ENCODE measurements at places on chromosomes 3 and 15.
A peak's percentile ranks its signal among the peaks of the same experiment; 100 is the strongest.

GRCh38 chr3:39065197-39065596 is 13.4 kb downstream of the WDR48 start:
- peak; percentile 12 for DNase-seq
- no peaks in the 10 kb centered on the region for H3K27me3 ChIP-seq
- no peak overlapping the region for H3K27ac ChIP-seq
- H3K36me3 ChIP-seq = peaks cover 7% of the 10 kb centered on the region
- no peak overlapping the region for H3K4me3 ChIP-seq

- no peaks in the 10 kb centered on the region for H3K4me1 ChIP-seq
- no peak overlapping the region for H3K27ac ChIP-seq
- no peaks in the 10 kb centered on the region for H3K36me3 ChIP-seq
- no peak for DNase-seq
- H3K4me3 ChIP-seq = no peak overlapping the region
These were observed 8.6 kb upstream of the CACNA1D start for GRCh38 chr3:53485675-53486403.

- no peak for DNase-seq
- H3K27me3 ChIP-seq = no peaks in the 10 kb centered on the region
- H3K36me3 ChIP-seq = no peaks in the 10 kb centered on the region
- peaks cover 9% of the 10 kb centered on the region for H3K4me1 ChIP-seq
- no peak overlapping the region for H3K4me3 ChIP-seq
These were observed 130.9 kb downstream of the PCCB start for GRCh38 chr3:136381051-136381450.

GRCh38 chr15:76195506-76196268 is 115.6 kb downstream of the ETFA start:
- H3K27ac ChIP-seq = no peak overlapping the region
- H3K4me1 ChIP-seq = peaks cover 56% of the 10 kb centered on the region
- DNase-seq = no peak
- H3K36me3 ChIP-seq = no peaks in the 10 kb centered on the region
- H3K4me3 ChIP-seq = no peak overlapping the region

- H3K27ac ChIP-seq = no peak overlapping the region
- H3K4me3 ChIP-seq = no peak overlapping the region
- no peaks in the 10 kb centered on the region for H3K4me1 ChIP-seq
- H3K36me3 ChIP-seq = peaks cover 33% of the 10 kb centered on the region
- no peaks in the 10 kb centered on the region for H3K27me3 ChIP-seq
- DNase-seq = no peak
These were observed 71.6 kb downstream of the CHAC1 start for GRCh38 chr15:41024885-41025284.

GRCh38 chr15:74253211-74253921 is 17.2 kb downstream of the CCDC33 start:
- DNase-seq = no peak
- H3K4me3 ChIP-seq = no peak overlapping the region
- no peak overlapping the region for H3K27ac ChIP-seq
- no peaks in the 10 kb centered on the region for H3K36me3 ChIP-seq

DNA sequence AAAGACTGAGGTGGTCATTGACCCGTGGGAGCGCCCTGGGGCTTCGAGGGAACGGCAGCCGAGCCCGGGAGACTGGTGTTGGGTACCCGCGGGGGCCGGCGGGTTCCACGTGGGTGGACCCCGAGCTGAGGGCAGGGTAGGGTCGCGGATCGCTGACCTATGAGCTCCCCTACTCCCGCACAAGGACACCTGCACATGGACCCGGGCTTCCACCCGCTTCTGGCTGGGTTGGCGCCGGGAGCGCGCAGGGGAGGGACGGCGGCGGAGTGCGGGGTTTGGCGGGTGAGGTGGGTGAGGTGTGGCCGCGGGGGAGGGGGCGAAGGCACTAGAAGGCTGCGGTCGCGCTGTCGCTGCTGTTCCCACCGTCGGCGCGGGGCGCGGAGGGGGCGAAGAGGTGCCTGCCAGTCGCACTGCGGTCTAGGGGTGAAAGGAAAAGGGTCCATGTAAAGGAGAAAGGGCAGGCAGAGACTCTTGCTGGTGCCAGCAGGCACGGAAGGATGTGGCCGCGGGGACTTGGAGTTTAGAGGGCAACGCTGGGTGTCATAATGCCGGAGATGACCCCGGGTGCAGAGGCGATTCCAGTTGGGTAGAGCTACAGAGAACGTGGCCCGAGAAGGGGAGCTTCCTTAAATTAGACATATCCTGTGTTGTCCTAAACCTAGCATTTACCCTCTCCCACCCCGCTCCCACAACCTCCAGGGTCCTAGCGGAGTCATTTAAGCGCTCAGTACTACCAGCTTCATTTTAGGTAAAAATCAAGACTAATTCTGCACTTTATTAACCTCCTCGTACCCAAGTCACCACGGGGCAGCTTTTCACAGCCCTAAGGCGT is 245.9 kb upstream of the TOPAZ1 start:
- no peak overlapping the region for H3K27ac ChIP-seq
- H3K4me1 ChIP-seq = no peaks in the 10 kb centered on the region
- no peak overlapping the region for H3K4me3 ChIP-seq
- H3K36me3 ChIP-seq = no peaks in the 10 kb centered on the region
- DNase-seq = no peak

DNA sequence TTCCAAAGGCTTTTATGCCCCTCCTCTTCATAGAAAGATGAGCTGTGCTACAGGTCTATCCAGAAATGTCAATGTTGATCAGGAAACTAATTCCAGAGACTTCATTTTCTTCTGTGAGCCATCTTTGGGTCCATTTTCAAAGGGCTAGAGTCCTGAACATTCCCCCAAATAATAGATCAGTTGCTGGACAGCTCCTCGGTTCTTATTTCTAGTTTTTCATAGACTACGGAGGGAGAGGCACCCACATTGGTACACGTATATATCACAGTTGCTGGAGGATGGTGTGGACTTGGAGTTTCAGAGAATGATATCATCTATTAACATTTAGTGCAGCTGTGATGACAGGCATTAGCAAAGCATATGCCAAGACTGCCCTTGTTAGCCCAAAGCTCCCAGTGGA is 59.1 kb downstream of the AGBL1 start:
- H3K27me3 ChIP-seq = no peaks in the 10 kb centered on the region
- no peak overlapping the region for H3K4me3 ChIP-seq
- H3K36me3 ChIP-seq = no peaks in the 10 kb centered on the region

- peaks cover 8% of the 10 kb centered on the region for H3K36me3 ChIP-seq
- no peaks in the 10 kb centered on the region for H3K27me3 ChIP-seq
- H3K27ac ChIP-seq = no peak overlapping the region
- DNase-seq = no peak
These were observed 7.6 kb downstream of the MAN2C1 start for GRCh38 chr15:75360856-75361255.

GRCh38 chr15:89112341-89112971 is 24.2 kb downstream of the ABHD2 start:
- DNase-seq = peak; percentile 72
- H3K4me1 ChIP-seq = peaks cover 42% of the 10 kb centered on the region
- no peaks in the 10 kb centered on the region for H3K27me3 ChIP-seq
- peak overlapping the region; percentile 44 for H3K27ac ChIP-seq
- H3K36me3 ChIP-seq = no peaks in the 10 kb centered on the region

DNA sequence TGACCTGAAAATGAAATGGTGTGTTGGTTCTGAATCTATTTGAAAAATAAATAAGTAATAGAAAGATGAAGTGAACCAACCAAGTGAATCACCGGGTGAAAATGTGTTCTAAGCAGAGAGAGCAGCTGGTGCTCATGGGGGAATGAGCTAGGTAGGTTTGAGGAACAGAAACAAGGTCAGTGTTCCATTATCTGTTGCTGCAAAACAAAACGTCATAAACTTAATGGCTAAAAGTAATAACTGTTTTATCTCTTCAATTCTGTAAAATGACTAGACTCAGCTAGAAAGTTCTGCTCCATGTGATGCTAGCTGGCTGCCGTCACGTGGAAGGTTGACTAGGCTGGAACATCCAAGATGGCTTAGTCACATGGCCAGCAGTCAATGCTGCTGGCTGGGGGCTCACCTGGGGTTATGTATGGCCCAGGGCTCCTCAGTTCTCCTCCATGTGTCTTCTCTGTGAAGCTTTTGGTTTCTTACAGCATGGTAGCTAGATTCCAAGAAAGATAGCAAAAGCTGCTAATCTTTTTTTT is 13.3 kb upstream of the SH3BP5 start:
- no peak overlapping the region for H3K27ac ChIP-seq
- DNase-seq = no peak
- no peak overlapping the region for H3K4me3 ChIP-seq
- no peaks in the 10 kb centered on the region for H3K27me3 ChIP-seq

GRCh38 chr15:75750261-75751050 is 37.8 kb upstream of the CSPG4 start:
- no peaks in the 10 kb centered on the region for H3K36me3 ChIP-seq
- no peaks in the 10 kb centered on the region for H3K4me1 ChIP-seq
- no peak for DNase-seq

DNA sequence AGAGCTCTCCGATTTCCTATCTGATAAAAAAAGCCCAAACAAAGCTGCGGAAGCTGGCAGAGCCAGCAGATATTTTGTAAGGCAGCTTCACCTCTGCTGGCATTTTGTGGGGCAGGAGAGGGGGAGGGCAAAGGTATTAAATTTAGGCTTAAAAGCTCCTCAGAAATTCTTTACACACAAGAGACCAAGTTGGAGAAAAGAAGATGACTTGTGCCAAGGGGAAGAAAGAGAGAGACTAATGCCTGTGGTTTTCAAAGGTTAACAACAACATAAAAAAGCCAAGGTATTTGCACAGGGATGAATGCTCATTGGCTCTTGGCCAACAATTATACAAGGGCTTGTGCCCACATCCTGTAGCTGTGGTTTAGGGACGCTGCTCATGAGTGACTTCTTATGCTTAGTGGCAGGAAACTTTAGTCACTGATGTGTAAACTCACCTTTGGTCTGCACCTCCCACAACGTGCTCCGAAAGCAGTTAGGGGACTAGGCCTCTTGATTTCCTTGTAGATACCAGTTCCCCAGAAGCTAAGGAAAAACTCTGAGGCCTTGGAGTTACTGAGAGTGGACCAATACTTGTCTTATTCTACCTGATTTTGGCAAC is 152.9 kb downstream of the TPRG1 start:
- H3K27ac ChIP-seq = 0 out of 2 replicates have a peak overlapping the region, but pooled peaks have one; percentile 1
- peaks cover 20% of the 10 kb centered on the region for H3K4me1 ChIP-seq
- no peaks in the 10 kb centered on the region for H3K36me3 ChIP-seq

- no peak overlapping the region for H3K27ac ChIP-seq
- no peak for DNase-seq
- no peak overlapping the region for H3K4me3 ChIP-seq
- no peaks in the 10 kb centered on the region for H3K36me3 ChIP-seq
- H3K27me3 ChIP-seq = no peaks in the 10 kb centered on the region
These were observed 18.4 kb upstream of the TIMP4 start for GRCh38 chr3:12177126-12177525.

DNA sequence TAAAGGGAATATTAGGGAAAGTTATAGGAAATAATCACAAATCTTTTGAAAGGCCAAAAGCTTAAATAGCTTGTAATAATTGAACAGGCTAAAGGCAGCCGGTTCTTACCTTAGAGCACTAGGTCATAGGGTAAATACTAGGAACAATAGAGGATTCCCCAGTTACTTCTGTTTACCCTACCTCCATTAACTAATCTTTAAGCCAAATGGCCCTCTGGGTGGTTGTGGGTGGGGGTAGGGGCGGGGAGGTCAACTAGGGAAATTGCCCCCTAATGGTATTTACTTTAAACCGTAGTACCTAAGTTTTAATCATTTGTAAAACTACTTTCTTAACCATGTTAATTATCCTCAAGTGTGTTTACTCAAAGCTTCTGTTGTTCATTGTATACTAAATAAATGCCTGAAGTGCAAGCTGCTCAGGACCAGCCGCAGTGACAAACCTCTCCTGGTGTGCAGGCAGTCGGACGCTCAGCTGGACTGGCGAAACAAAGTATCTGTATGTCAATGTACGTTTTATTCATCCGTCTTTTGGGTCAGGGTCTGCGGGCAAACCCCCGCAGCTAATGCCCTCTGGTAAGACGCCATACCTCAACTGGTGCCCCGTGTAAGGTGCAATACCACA is 18.9 kb downstream of the MAGEL2 start:
- H3K27me3 ChIP-seq = no peaks in the 10 kb centered on the region
- H3K36me3 ChIP-seq = no peaks in the 10 kb centered on the region
- no peak overlapping the region for H3K27ac ChIP-seq
- DNase-seq = no peak

- H3K27ac ChIP-seq = no peak overlapping the region
- H3K4me1 ChIP-seq = no peaks in the 10 kb centered on the region
- no peaks in the 10 kb centered on the region for H3K36me3 ChIP-seq
- no peak overlapping the region for H3K4me3 ChIP-seq
These were observed 46.3 kb downstream of the GPR171 start for GRCh38 chr3:151156618-151157216.

DNA sequence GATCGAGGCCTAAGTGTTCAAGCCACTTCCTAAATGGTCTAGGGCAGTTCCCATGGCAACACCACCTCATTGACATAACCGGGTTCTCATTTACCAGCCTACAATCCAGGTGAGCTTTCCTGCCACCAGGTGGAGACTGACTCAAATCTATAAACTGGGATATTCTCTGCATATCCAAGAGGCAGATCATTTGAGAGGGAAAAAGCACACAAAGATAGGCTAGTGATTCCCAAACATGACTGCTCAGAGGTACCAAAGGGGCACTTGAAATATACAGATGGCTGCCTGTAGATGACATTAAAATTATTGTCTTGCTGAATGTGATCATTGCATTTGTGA is 141.3 kb upstream of the PROK2 start:
- H3K27me3 ChIP-seq = no peaks in the 10 kb centered on the region
- no peak overlapping the region for H3K27ac ChIP-seq
- DNase-seq = peak; percentile 65
- H3K4me1 ChIP-seq = 0 out of 2 replicates have a peak, but pooled peaks cover 3% of the 10 kb centered on the region

DNA sequence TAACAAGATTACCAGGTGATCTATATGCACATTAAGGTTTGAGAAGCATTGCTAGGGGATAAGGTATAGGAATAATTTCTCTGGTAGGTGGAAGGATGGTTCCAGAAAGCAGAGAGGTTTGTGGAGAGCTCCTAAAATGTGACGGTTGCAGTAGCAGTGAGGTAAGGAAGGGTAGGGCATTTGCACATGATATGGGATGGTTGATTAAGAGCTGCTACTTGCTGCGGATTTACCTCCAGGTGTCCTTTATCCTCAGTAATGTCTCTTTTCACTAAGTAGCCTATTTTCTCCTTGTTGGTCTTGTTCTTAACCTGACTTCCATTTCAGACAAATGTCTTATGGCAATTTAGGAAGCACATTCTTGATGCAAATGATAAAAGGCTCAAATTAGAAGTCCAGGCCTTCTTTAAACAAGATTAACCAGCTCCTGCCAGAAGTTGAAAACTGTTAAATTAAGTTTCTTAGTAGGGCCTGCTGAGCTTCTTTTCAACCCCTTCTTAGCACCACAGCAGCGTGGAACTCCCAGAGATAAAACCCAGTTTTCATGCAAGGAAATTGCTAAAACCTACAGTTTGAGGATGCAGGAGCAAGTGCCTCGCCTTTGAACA is 231.1 kb upstream of the GADL1 start:
- no peaks in the 10 kb centered on the region for H3K36me3 ChIP-seq
- H3K4me1 ChIP-seq = no peaks in the 10 kb centered on the region
- DNase-seq = no peak
- H3K27ac ChIP-seq = no peak overlapping the region
- H3K27me3 ChIP-seq = no peaks in the 10 kb centered on the region
